Coronary artery (tissue), 2 donors: ENCODE measurements at places on chromosomes 3 and 15.

- no peak for DNase-seq
Observed at GRCh38 chr15:65377976-65378366, at the start of gene IGDCC3. TSS of gene IGDCC3 (minus strand) at chr15:65378002. CDS start at chr15:65377788, 214 bp downstream.

- no peak for DNase-seq
Observed at GRCh38 chr3:189308608-189309007, 136.8 kb downstream of the TPRG1 start.

DNA sequence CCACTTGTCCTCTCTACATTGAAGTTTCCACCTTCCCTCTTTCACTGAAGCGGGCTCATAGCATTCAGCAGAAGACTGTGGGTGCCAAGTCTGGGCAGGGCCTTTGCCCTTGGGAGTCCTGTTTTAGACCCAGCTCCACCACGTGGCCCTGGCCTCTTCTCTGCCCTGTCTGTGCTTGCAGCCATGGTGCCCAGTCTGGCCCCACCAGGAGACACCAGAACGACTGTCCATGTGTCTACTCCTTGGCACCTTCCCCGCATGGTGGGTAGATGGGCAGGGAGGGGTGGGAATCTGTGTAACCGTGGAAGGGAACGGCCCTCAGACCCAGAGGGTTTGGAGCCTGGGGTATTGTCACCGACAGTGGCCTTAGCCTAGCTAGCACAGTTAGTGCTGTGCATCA lies 17.9 kb upstream of the EMC3 start:
- DNase-seq = no peak

- no peak for DNase-seq
Observed at GRCh38 chr3:22297436-22297835, 546.4 kb upstream of the ZNF385D start.

DNA sequence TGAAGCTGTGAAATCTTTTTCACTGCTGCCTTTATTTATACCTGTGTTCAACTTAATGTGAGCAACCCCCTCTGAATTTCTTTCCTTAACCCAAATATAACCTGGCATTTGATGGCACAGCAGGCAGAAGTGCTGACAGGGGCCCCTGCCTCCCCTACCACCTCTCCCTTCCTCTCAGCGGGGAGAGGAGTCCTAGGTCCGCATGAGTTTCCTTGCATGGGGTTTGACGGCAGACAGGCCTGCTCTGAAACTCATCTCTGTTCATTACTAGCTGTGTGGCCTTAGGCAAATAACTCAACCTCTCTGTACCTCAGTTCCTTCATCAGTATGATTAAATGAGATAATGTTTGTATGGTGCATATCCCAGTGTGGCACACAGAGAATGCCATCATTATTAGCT lies 79.7 kb downstream of the SEC22A start:
- no peak for DNase-seq

DNA sequence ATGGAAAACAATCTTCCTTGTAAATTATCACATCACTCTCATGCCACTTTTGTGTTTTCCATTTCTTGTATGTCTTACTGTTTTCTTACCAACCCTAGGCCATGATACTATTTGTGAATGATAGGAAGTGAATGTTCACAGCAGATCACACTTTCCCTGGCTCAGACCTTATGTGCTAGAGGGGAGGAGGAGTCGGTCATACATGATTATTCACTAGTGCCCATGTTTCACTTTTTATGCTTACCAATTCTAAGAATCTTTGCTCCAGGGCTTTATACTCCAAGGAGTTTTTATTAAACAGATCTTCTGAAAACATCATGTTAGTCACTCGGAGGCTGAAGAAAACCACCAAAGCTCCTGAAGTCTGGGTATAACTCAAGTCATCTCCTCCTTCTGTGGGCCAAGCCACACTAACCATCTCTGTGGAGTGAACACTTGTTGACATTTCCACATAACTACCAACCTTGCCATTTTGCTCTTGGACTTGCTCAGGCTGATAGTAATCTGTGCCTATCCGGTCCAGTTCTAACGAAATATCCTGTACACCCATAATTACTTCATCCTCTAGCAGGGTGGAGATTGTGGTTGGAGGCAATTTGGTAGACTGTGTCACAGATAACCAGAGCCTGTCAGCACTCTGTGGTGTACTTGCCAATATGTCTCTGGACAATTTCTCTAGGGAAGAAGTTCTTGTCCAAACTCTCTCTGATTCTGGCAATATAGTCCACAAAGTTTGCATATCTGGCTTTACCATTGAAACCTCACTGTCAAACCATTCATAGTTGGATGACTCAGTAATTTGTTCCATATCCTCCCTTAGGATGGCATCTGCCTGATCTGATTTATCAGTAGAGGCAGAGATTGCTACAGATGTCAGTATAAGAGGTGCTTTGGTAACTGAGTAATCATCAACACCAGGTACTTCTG lies 76.8 kb downstream of the IMPG2 start:
- DNase-seq = no peak

DNA sequence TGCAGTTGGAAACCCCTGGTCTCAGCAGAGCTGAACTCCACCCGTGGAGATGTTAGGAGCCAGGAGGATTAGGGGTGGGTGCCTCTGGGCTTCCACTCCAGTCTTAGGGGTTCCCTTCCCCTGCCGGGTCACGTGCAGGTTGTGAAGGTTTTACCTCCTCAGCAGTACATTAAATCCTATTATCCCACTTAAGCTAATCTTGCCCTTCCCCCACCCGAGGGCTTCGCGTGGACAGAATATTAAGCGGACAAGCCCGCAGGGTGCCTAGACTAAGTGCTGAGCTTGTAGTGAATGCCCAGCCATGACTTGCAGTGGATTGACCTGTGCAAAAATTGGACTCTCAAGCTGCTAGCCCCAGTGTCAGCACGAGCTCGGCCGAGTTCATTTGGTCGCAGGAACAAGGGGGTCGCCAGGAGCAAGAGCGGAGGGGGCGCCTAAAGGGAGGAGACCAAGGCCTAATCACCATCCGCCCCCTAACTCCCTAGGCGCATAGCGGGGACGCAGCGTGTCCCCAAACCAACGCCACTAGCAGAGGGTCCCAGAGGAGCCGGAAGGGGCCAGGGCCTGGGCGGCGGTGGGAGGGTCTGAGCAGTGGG lies 498 bp upstream of the SEMA4B start:
- DNase-seq = no peak

DNA sequence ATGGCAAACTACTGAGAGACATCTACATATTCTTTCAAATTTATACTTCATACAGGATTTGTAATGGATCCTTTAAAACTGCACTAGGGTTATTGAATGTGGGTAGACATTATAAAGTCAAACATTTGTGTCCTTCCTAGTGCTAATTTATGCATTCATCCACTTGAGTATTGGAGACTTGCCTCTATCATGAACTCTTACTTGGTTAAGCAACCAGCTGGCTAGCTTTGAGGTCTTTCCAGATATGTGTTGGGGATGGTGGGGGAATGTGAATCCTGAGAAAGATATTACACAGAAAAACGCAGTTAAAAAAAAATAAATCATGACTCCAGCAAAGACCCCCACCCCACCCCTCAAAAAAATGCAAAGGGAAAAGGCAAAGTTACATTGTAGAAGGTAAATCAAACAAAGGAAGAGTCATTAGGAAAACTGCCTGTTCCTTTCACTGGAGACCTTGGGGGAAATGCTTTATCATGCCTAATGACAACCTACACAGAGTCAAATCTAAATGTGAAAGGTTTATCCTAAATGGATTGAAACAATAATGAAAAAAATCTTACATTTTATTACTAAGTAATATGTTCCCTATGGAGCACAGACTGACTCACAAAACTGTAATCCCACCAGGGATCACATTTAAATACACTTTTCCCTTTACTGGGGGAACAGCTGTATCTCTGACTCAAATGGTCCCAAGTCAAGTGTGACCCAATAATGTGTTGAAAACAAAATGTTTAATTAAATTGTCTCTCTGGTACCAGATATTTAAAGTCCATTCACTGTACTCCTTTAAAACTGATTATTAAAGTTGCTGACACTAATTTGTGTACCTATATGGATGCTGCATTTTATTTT lies 522.3 kb downstream of the ROBO1 start:
- no peak for DNase-seq

DNA sequence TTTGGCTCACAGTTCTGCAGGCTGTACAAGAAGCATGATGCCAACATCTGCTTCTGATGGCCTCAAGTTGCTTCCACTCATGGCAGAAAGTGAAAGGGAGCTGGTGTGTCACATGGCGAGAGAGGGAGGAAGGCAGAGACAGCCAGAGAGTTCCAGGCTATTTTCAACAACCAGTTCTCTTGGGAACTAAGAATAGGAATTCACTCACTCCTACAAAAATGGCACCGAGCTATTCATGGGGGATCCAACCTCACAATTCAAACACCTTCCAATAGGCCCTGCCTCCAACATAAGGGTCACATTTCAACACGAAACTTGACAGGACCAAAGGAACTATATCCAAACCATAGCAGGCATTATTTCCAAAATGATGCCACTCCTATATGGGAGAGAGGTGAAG lies 299.5 kb upstream of the TGFBR2 start:
- DNase-seq = no peak

DNA sequence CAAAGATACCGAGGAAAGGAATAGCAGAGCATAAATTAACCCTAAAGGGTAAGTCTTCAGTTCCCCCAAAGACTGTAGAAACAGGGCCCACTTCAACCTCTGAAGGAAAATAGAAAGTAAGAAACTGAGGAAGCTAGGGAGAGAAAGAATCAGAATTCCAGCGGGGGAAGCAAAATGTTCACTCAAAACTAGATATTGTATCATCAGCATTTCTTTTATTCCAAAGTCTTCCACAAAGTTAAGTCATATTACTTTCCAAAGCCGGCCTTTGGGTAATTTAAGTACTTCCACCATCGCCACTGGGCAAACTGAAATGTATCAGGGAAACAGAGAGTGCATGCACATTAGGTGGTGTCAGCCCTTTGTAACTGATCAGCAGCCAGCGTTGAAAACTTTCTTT lies 88.3 kb downstream of the RSL24D1 start:
- no peak for DNase-seq

DNA sequence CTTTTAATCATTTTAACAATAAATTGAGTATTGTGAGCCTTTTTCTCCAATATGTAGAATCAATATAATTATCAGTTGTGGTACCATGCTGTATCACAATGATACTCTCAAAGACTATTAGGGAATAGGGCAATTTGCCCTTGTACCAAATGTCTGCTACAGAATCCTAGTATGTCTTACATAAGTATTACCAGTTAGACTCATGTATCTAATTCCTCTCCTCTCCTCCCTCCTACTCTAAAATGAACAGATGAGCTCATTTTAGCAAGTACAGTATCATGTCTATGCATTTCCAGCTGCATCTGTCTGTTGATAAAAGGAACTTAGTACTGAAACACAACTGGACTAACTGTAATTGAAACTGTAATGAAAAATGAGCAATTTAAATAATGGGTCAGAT lies 124.3 kb upstream of the ATP11B start:
- DNase-seq = no peak

GRCh38 chr3:32240159-32240545 lies 1.7 kb downstream of the CMTM8 start:
- no peak for DNase-seq

DNA sequence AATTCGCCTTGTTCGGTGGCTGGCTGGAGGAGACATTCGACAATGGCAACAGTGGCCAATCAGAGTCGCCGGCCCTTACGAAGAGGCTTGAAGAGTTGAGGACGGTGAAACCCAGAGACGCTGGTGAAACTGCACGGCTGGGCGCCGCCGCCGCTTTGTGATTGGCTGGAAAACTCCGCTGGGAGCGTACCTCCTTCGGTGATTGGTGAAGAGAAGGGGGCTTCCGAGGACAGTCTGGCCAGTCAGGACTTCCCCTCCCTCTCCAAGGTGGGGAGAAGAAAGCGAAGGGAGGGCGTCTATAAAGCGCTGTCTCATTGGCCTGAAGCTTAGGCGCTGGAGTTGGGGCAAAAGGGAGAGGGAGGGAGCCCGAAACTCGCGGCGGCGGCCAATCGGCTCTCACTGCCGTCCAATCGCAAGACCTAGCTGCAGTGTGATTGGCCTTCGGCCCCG lies 554 bp upstream of the GSK3B start:
- peak; percentile 100 for DNase-seq

- no peak for DNase-seq
Observed at GRCh38 chr3:129211345-129211744, 27.6 kb upstream of the CNBP start.

DNA sequence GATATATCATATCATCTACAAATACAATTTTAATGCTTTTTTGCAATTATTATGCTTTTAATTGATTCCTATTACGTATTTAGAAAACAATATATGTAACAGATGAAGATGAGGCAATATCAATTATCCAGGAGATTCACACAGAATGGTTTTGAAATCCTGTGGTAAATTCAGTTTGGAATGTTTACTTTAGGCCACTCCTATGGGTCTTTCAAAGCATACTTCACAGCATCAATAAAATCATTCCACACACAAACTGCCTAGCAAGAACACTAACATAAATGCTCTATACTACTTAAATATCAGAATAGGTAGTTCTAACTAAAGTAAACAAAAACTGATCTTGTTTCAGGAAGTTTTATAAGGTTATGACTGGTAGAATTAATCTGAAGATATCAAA lies 90.5 kb downstream of the FAM227B start:
- DNase-seq = no peak

DNA sequence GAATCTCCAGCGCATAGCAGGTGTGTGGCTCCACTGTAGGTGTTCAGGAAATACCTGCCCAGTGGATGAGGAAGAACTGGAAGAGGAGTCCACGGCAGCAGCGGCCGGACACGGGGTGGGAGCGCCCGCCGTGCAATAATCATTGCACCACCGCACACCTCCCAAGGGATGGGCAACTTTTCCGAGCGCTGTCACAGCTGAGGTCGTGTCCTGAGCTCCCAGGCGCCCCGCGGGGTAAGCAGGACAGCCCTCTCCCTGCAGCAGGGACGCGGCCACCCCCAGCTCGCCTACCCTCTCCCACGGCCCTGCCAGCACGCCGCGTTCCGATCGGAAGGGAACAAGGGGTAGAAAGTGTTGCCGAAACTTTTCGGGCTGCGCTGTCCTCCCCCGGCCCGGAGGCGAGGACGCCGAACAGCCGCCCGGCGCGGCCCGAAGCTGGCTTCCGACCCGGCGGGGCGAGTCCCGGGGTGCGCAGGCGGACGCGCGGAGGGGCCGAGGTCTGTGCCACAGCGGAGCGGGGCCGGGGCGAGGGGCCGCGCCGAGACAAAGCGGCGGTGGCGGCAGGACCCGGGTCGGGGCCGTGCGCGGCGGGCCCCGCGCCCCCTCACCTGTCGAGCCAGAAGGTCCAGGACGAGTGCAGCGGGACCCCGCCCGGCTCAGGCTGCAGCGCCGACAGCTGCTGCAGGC lies 475 bp downstream of the EIF4E3 start:
- peak; percentile 76 for DNase-seq

GRCh38 chr15:40348474-40348870 lies 2.4 kb upstream of the PHGR1 start:
- no peak for DNase-seq

DNA sequence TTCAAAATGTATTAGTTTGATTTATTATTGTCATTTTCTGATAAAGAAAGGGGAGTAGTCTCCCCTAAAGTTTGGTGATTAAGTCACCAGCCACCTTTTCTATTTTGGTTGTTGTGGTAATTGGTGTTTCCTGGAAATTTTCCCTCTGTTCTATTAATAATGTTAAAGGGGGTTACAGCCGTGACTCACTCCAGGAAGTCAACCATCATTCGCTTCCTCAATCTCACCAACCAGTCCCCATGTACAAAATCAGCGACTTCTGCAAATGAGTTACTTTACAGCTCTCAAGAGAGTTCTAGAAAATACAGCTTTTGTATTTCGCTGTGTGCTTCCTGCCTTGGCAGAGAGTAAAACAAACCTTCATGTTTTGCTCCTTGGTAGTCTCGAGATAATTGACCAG lies 285.1 kb downstream of the LPP start:
- no peak for DNase-seq
